Naive thymus-derived CD4-positive, alpha-beta T cell (primary cell): ENCODE measurements at places on chromosomes 11 and 22. TPM values are rescaled to one million over a fixed set of nuclear protein-coding genes. Genes with fewer than 3 reads are reported as not detected.

GRCh38 chr11:79100093-79100910 is 340.5 kb downstream of the TENM4 start:
- no peak for DNase-seq

DNA sequence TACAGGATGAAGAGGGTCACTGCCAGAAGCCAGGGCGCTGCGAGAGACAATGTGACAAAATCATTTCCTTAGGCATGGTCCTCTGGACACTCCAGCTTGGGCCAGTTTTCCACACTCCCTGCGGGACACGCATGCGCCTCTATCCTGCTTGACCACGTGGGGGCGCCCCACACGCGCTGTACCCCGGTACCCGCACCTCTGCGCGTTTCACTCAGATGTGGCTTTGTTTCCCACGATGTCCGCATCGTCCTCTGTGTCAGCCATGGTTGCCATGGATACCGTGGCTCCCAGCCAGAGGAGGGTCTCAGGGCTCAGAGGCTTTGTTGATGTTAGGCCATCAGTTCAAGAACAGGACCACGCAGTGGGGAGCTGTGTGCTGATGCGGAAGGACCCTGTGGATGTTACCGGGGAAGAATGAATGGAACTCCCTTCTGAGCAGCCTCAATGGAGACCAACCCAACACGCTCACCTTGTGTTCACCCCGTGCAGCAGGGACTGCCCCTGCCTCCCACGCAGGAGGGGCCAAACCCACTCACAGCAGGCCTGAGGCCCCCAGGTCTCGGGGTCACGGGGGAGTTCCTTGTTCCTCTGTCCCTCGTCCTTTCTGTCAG is 101.1 kb upstream of the SLC22A12 start:
- no peak for DNase-seq

DNA sequence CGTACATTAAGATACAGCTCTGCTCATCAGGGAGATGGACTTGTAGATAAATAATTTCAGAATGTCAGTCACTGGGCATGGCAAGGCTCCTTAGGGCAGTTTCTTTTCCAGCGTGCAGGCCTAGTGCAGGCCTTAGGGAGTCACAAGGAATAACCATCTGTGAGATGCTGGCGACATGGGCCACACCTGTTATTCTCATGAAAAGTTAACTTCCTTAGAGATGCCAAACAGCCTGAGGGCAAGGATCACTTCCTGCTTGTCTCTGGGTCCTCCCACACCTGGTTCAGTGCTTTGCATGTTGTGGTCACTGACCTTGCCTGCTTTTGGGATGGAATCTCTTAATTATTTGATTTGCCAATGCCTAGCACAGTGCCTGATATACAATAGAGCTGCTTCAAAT is 70.6 kb downstream of the ST3GAL4 start:
- no peak for DNase-seq

- no peak for DNase-seq
These were observed 1584.3 kb upstream of the RAG2 start for GRCh38 chr11:38182126-38182866.

- DNase-seq = no peak
These were observed 105.1 kb downstream of the TENM4 start for GRCh38 chr11:79335681-79336080.

DNA sequence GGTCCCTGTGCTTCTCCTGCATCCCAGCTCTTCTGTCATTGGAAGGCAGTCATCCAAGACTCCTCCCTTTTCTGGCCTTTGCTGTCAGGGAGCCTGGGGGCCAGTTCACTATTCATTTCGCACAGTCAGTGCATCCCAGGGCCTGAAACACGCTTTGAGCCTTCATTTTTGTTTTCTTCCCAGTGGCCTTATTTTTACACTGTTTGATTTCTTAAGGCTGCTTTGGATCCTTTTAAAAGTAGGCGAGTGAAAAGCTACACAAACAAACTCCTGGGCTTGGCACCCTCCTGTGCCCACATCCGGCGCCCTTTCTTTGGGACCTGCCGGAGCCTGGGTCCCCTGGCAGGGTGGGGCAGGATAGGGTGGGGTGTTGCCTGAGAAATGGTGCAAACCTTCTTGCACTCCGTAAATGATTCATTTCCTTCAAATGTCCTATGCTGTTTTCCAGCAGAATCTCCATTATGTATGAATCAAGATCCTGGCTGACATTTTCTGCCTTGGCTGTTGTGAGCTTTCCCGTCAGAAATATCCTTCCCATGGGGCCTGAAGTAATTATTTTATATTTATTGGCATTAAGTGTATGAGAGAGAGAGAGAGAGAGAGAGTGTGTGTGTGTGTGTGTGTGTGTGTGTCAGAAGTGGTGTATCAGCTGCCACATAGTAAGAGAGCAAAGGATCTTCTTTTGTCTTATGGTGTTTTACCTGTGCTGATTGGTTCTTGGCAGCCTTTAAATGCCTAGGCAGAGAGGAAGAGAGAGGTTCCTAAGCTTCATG is 45.6 kb downstream of the BCR start:
- DNase-seq = peak; percentile 66

- DNase-seq = no peak
These were observed 1.8 kb upstream of the FAR1 start for GRCh38 chr11:13666708-13667107.

GRCh38 chr22:20720692-20721408 is 53.1 kb upstream of the SERPIND1 start:
- DNase-seq = no peak

- DNase-seq = no peak
These were observed 744.7 kb downstream of the KCNA4 start for GRCh38 chr11:29272019-29272654.

DNA sequence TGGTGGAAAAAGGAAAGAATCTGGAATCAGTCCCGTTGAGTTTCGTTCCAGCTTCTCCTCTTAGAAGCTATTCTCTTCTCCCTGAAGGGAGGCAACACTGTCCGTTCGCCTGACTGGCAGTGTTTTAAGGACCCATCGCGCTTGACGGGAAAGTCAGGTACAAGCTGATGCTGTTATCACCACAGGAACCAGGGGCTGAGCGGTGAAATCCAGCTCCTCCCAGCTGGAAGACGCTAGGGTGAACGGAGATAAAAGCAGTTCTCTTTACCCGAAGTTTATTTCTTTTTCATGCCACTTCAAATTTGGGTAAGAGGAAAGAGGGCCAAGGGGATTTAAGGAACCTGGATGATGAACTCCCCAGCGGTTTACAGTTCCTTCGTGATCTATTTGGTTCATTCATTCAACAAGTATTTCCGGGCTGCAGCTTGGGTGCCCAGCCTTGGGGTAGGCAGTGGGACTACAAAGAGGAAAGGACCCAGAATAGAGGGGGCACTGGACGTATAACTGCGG is 551 bp upstream of the DEUP1 start:
- DNase-seq = no peak

- DNase-seq = no peak
These were observed 17.7 kb downstream of the RAB30 start for GRCh38 chr11:83054001-83054400.

GRCh38 chr11:28834877-28835276 is 726.7 kb downstream of the METTL15 start:
- no peak for DNase-seq

DNA sequence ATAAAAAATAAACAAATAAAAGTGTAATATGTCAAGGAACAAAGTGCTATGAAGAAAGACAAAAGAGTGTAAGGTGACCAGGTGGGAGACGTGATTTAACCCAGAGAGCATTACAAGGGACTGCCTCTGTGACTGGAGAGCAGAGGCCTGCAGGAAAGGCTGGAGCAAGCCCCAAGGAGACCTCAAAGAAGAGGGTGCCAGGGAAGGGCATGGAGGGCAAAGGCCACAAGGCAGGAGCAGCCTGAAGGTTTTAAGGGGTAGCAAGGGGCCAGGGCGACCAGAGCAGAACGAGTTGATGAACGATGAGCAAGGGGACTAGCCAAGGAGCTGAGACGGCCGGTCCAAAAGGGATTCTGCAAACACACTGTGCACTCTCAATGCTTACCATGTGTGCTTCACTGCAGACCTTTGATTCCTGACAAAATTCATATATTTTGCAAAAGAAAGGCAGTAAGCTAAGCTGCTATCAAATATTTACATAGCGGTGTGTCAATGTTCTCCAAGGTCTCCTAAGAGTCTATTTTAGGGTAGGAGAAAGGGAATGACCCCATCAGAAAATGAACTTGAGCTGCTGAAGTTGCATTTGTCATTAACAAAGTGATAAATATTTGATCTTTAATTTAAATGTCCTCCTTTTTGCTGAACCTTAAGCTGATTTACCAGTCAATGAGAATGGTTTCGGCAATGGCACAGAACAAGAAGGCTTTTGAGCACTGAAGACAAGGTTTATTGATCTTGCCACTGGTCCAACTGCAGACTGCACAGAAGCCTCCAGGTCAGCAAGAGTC is 50.5 kb downstream of the SMCO4 start:
- no peak for DNase-seq

DNA sequence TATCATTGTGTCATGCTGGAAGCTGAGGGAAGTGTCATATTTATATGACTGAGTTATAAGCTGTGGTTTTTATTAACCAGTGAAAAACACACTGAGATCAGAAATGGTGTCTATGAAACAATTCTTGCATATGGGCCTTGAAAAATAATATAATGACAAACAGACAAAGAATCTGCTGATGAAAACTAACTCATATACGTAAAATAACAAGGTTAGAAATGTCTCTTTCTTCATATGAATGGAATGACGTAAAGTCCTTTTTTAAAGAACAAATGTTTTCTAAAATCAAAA is 48.8 kb upstream of the PHF21B start:
- no peak for DNase-seq

DNA sequence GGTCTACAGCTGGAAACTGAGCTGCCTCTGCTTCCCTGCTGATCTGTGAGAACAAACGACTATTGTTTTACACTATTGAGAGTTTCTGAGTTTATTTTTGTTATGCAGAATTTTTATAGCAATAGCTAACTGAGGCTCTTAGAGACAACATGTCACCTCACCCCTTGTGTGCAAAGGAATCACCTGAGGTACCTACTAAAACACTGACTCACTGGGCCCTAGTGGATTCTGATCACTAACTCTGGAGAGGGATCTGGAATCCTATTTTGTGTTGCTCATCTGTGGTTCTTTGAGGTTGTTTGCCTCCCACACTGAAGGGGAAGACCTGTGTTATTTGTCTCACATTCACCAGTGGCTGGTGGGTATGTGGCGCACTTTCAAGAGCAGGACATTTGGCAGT is 13.4 kb upstream of the B3GAT1 start:
- DNase-seq = no peak

The TTC36 gene
- total RNA-seq = 2.7 TPM

The PLAAT5 gene
- total RNA-seq = 1.1 TPM
